ENCODE measurements at places on chromosomes 3 and 15. TPM values are rescaled to one million over a fixed set of nuclear protein-coding genes. Genes with fewer than 3 reads are reported as not detected.

DNA sequence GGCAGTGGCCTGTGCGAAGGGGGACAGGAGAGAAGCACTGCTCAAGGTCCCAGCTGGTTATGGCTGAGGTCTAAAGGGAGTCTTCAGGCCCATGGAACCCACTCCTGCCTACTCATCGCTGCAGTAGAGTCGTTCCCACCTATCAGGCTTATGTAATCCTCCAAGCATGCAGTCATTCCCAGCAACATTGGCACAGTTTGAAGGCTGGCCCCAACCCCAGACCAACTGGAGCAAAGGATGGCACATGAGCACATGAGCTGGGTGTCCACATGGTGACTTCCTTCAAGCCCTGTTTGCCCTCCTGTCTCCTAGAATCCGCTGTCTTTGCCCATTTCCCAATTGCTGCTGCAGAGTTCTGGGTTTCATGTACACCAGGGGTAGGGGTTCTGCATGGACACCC is 60.5 kb upstream of the FGD5 start:
- no peak for DNase-seq

- peak; percentile 50 for DNase-seq
These were observed 132.9 kb downstream of the TPRG1 start for GRCh38 chr3:189304465-189305351.

DNA sequence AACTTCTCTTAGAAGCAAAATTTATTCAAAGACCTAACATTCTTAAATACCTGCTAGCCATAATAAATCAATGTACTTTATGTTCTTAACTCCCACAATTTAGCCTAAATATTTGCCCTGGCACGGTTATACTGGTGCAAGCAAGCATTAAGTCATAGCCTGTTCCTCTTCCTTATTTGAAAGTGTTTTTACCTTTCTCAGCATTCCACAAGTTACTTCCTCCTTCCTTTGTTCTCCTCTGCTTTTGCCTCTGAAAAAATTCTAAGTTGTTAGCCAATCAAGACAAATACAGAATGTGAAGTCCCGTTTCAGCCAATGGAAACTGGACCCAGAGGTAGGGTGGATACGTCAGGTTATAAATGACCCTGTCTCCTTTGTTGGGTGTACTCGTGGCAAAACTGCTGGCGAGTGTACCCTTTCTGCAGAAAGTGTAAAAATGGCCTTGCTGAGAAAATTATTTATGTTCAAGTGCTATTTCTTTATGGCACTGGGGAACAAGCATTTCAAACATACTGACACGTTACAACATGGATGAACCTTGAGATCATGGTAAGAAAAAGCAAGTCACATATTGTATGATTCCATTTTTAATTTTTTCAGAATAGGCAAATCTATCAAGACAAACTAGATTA is 3.1 kb upstream of the TATDN2 start:
- DNase-seq = no peak

- no peak for DNase-seq
These were observed 94.7 kb upstream of the TGFBR2 start for GRCh38 chr3:30511524-30512251.

DNA sequence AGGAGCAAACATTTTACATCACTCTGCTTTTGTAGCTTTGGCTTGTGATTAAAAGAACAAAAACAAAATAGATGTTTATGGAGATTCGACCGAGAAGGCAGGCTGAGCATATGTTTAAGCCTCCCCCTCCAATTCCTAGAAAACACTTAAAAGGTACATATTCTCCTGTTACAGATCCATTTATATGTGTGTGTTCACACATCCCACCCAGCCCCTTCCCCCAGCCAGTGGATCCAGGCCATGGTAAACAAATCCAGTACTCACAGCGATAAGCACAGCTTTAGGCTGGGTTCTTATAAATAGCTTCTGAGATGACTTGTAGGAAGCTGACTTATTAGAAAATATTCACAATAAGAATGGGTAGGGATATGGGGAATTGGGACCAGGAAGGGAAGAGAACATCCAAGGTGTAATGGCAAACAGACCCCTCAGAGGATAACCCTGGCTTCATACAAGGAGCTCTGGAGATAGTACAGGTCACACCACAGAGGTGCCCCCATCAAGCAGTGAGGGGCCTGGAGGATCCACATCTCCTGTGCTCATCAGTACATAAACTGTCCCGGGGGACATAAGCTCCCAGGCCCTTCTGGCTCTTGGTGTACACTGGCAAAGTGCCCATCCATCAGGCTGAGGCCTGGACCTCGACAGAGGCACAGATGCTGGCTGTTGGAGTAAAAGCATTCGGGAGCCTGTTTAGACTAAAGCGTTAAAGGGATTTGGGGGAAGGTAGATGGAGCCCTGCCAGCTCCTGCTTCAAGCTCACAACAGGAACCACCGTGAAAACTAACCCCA is 70.0 kb upstream of the UBE2E1 start:
- DNase-seq = no peak

DNA sequence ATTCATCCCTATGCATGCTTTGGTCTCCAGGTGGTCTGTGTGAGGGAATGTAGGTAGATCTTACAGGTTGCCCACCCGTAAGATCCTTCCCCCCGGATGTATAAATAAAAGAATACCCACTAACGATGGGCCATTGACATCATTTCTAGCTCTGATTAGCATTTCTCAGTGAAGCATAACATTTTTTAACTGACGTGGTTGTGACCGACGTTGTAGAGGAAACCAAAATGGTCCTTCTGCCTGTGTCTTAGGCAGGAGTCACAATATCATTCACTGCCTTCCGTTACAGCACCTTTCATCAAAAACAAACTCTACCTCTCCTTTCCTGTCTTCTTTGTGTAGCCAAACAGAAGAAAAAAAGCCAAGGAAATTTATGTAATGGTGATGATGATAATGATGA is 27.3 kb upstream of the UMPS start:
- DNase-seq = no peak

GRCh38 chr3:177126015-177126773 is 71.1 kb downstream of the TBL1XR1 start:
- DNase-seq = no peak

DNA sequence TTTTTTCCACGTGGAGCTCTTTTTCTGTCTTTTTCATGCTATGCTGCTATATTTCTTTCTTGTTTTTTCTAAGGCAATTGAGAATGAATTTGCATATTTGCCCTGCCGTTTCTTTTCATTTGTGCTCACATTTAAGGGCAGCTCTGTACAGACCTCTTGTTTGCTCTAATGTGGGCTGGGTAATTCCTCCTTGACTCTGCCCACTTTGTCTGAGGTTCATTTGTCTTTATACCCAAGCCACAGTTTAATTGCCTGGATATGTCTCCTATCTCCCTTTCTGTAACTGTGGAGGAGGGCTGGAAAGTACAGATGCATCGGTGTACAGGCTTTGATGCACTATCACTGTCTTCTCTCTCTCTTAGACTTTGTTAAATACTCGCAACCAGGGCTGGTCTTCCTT is 195.9 kb downstream of the EPHB1 start:
- no peak for DNase-seq

Gene MKRN2
- 17.1 TPM for total RNA-seq

Gene C3orf52
- total RNA-seq = 11.1 TPM

DNA sequence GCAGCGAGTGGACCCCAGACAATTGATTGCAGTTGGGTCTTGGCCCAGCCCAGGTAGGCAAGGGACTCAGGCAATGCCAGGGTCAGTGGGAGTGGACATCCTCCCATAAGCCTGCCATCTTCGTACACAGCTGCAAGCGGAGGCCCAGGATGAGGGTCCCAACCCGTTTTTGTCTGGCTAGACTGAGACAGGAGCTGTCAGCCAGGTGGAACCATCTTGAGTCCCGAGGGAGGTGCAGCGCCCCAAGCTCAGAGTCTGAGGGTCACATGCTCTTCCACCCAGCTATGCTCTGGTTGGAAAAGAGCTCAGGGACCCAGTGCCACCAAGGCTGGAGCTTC is 22.6 kb upstream of the IP6K2 start:
- no peak for DNase-seq

Gene LTK
- total RNA-seq = 0.31 TPM

DNA sequence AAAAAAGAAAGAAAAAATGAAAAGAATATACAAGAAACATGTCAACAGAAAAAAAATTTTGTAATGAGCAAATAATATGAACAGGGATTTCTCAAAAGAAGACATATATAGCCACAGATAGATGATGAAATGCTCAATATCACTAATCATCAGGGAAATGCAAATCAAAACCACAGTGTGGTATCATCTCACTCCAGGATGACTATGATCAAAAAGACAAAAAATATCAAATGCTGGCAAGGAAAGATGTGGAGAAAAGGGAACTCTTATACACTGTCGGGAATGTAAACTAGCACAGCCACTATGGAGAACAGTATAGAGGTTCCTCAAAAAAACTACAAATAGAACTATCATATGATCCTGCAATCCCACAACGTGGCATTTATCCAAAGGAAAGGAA is 94.1 kb downstream of the C3orf70 start:
- no peak for DNase-seq

- no peak for DNase-seq
These were observed 348.4 kb upstream of the PLSCR5 start for GRCh38 chr3:146953511-146953981.

Gene ADPRH
- 3.6 TPM for total RNA-seq
